ENCODE measurements at places on chromosomes 7 and 10.

DNA sequence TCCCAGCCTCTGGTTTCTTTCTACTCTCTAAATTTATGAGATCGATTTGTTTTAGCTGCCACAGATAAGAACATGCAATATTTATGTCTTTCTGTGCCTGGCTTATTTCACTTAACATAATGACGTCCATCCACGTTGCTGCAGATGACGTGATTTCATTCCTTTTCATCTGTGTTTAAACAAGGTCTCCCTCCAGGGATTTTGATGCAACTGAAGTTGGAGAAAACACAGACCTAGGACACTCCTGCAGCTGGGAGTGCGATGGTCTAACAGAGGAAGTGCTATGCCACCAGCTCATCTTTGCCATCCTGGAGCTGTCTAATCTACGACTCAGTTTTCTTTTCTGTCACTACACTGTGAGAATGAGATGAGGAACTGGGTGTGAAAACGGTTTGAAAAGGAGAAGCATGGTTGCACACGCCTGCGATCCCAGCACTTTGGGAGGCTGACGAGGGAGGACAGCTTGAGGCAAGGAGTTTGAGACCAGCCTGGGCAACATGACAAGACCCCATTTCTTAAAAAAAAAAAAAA is 1.5 kb upstream of the KCTD7 start:
- DNase-seq: no peak

DNA sequence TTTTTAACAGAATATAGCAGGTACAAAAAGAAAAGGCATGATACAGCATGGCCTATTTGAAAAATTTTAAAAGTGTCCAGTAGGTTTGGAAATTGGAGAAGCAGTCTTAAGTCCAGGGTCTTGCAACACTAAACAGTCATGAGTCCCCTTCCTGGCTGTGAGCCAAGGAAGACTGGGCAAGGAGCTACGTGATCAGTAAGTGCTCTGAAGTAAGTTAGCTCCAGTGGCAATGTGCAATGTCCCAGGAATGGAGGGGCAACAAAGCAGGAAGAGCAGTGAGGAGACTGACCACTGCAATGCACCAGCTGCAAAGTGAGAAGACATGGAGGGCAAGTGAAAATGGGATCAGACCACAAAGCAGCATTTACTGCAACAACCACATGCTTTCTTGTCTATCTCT is 72.9 kb upstream of the GRID1 start:
- no peak for DNase-seq

DNA sequence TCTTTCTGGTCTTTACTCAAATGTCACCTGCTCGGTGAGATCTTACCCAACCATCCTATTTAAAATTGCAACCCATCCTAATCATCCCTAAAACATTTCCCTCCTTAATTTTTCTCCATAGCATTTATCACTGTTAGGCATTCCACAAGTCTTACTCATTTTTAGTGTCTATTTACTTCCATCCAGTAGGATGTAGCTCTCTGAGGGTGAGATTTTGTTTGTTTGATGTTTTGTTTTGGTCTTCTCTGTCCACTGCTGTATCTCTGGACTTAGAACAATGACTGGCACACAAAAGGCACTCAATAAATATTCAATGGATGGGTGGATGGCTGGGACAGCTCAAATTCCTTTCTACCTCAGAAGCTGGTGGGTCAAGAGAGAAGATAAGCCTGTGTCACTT is 15.8 kb upstream of the DUSP5 start:
- no peak for DNase-seq

GRCh38 chr10:24869354-24870015 is 82.9 kb downstream of the PRTFDC1 start:
- DNase-seq: no peak

GRCh38 chr7:129617178-129617577 is 5.7 kb downstream of the NRF1 start:
- DNase-seq: no peak

GRCh38 chr10:86727470-86727869 is 28.9 kb upstream of the BMPR1A start:
- DNase-seq: no peak

GRCh38 chr7:40546616-40547501 is 412.1 kb downstream of the SUGCT start:
- no peak for DNase-seq

GRCh38 chr10:16570731-16571130 is 49.1 kb upstream of the C1QL3 start:
- no peak for DNase-seq

GRCh38 chr7:120609136-120609753 is 248.7 kb downstream of the TSPAN12 start:
- no peak for DNase-seq

DNA sequence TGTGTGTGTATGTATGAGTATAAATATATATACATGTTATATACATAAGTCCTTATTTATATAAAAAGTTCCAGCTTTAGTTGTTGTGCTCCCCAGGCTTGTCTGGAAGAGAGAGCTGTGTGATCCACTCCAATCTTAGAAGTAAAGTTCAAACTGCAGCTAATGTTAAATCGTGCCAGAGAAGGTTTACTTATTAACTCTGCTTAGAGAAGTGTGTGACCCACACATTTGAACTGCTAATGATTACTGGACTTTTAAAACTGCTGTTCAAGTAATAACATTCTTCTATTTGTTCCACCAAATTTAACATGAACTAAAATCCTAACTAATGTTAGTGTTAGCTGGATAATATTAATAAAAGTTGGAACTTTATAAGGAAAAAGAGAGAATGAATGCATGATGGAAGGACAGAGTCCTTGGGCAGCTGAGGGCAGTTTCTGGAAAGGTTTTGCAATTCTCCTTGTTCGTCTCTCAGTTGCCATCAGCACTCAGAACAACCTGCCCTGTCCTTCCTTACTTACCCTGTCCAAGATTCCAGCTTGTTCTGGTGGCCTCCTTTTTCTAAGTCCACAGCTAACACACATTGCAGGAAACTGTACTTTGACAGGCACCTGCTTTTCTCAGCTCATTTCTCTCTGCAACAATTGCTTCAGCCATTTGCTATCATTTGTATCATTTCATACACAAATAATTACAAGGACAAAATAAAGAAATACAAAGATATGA is 162.6 kb downstream of the FAM107B start:
- no peak for DNase-seq

DNA sequence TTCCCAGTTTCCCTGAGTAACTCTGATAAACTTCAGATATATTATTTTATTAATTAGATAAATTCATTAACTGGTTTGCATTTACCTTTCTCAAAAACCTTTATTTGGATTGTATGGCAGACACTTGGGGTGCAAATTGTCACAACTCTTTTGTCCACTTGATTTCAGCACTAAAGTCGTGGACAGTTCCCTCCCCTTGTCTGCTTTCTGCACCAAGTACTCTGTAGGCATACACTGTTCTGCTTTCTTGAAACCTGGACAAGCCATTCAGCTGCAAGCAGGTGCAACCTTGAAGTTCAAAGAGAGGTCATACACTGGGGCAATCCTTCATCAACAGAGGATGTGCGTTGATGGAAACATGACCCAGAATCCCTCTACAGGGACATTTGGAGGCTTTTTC is 162.9 kb downstream of the ARL5B start:
- no peak for DNase-seq

GRCh38 chr7:149385195-149385950 is 75.5 kb downstream of the ZNF777 start:
- DNase-seq: no peak

GRCh38 chr7:129804890-129805719 is 147.7 kb downstream of the UBE2H start:
- no peak for DNase-seq

- DNase-seq: no peak
Observed at GRCh38 chr10:2839081-2839725, 228.1 kb upstream of the PFKP start.

DNA sequence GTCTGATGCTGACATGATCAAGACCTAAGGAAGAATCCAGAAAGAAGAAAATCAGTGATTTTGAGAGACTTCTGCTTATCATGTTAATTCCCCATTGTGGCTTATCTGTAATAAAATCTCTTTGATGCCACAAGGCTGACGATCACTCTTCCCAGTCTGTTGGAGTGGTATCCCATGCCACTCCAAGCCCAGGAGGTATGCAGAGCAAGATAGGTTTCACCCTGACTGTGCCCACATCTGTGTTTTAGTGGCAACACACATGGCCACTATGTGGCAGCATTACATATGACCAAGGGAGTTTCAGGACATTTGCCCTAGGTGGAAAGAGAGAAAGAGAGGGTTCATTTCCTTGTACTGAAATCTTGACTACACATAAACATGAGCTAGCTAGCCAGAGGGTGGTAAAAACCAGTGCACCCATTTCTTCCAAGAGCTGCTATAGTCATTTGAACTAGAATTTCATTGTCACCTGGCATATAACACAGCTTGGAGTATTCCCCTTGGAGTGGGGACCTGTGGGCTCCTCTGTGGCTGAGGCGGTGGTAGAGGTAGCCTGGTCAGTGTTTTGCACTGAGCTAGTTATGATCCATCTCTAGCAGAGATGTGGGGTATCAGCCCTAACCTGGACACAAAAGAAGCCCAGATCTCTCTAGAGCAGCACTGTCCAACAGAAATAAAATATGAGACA is 20.8 kb downstream of the LAMB4 start:
- DNase-seq: no peak

GRCh38 chr7:143265017-143265693 is 1.9 kb downstream of the GSTK1 start:
- no peak for DNase-seq

- DNase-seq: no peak
Observed at GRCh38 chr7:20358762-20359282, 28.1 kb downstream of the ITGB8 start.

DNA sequence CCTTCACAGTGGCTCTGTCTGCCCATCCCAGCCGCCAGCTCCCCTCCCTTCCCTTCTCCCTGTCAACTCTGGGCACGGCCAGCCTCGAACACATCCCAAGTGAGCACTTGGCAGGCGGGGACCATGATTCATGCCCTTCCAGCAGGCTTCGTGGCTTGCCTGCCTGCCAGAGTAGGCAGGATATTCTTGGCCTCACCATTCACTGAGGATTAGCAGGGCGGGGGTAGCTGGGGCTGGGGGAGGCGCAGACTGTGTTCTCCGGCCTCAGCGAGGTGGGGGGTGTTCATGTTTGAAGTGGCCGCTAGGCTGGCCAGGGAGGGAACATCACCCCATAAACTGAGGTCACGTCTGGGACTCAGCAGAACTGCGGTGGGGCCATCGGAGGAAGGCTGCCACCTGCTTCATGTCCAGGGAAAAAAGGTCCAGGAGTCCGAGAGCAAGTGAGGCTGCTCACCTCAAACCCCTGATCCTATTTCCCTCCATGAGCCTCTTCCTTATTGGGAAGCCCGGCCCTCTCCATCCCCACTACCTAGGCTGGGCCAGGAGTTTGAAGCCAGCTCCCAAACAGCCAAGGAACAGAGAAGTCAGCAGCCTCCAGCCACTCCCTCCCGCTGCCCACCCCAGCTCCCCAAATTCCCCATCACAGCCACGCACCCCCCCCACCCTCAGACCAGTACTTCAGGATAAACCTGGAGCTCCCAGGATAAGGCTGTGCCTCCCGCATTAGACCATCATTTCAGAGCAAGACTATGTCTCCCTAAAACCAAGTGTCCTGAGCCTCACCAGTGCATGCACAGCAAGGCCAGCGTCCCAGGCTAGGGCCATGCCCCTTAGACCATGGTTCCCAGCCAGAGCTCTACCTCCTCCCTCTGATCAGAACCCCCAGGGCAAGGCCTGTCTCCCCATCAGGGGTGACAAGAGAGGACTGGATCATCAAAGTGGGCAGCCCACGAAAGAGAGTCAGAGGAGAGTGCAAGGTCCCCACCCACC is 42.8 kb upstream of the RABGEF1 start:
- no peak for DNase-seq

- no peak for DNase-seq
Observed at GRCh38 chr10:102641402-102641801, 2.9 kb upstream of the TRIM8 start.

DNA sequence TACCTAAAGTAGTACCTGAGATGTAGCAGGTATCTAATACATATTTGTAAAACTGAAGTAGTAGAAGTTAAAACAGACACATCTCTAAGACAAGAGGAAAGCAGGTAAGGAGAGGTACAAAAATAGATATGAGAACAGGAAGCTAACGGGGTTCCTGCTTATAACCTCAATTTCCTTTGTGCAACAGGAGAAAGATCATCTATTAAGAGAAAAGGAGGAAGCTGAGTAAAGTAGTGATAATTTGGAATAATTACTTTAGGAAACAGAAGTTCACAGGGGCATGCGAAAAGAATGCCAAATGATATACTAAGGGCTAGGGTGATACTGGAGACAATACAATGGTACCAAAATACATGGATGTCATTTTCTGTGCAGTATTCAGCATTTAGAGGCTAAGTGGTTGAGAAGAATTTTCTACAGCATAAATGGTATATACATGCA is 108.7 kb downstream of the NRBF2 start:
- DNase-seq: no peak

DNA sequence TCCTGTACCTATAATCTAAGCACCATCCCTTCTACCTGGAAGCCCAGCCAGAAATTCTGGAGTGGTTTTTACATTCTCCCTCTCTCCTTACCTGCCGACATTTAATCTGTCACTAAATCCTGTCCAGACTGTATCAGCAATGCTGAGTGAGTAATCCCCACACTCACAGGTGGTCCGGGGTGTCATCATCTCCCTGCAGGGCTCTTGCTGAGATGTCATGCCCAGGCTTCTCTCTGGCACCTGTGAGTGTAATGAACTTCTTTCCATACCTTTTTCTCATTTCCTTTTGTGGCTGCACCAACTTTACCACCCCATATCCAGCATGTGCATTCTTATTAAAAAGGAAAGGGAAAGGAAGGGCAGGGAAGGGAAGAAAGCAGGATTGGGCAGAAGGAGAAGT is 355.2 kb downstream of the CCSER2 start:
- DNase-seq: no peak

- DNase-seq: no peak
Observed at GRCh38 chr7:107622894-107623293, 37.7 kb upstream of the SLC26A4 start.

DNA sequence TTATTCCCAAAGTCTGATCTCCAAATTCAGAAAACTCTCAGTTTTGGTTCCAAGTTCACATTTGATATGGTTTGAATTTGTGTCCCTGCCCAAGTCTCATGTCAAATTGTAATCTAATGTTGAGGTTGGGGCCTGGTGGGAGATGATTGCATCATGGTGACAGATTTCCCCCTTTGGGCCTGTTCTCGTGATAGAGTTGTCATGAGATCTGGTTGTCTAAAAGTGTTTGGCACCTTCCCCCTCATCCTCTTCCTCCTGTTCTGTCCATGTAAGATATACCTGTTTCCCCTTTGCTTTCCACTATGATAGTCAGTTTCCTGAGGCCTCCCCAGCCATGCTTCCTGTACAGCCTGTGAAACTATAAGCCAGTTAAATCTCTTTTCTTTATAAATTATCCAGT is 138.6 kb downstream of the ARL4A start:
- DNase-seq: no peak

DNA sequence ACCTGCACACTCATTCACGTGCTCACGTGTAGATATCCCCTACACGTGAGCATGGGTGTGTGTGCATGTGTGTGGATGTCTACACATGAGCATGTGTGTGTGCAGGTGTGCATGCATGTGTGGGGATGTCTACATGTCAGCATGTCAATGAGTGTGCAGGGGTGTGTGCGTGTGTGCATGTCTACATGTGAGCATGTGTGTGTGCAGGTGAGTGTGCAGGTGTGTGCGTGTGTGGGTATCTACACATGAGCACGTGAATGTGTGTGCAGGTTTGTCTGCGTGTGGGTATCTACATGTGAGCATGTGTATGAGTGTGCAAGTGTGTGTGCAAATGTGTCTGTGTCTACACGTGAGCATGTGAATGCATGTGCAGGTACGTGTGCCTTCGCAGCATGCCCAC is 274.8 kb downstream of the PTPRN2 start:
- no peak for DNase-seq
